Coronary artery (tissue), 2 donors: ENCODE measurements at places on chromosomes 1 and 21.

- no peak for DNase-seq
Measured at GRCh38 chr1:16450863-16451481, 10.4 kb downstream of the NECAP2 start.

DNA sequence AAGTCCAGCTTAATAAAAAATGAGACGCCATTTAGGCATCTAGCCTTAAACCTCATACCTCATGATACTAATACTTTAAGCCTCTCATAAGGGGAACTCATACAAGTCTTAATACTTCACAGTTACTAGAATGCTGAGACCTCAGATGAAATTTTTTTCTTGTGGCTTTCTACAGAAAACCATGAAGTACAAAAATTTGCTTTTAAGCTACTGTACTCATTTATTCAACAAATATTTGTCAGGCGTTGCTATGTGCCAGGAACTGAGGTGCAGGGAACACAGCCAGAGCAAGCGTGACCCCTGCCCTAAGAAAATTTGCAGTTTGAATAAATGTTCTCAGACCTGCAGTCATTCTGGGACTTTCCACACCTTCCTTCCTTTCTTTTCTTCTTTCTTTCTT is 150.6 kb downstream of the MRPL39 start:
- DNase-seq: no peak

DNA sequence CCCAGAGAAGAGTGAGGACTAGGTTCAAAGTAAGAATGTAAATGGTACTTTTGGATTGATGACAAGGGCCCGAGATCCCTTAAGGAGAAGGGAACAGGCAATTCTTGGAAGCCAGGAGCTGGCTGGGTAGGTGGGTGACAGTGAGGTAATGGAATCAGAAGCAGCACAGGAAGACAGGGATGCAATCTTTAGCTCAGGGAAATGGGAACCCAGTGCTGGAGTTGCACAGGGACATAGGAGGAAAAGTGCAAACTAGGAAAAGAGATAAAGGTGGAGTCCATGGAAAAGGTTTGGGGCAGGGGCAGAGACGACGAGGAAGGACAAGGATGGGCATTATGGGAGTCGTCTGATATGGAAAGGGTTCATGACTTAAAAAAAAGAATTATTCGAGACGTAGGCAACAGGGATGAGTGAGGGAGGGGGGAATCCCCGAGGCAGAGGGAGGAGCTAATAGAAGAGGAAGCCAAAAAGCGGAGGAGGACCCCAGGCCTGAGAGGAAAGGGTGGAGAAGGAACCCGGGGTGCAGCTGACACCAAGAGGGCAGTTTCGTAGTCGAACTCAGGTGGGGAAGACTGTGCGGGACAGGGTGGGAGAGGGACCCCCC is 495 bp downstream of the PI4KB start:
- DNase-seq: peak; percentile 79

GRCh38 chr1:67586596-67586995 is 98.4 kb upstream of the GADD45A start:
- DNase-seq: no peak

GRCh38 chr1:100502052-100502792 is 35.7 kb upstream of the GPR88 start:
- no peak for DNase-seq

DNA sequence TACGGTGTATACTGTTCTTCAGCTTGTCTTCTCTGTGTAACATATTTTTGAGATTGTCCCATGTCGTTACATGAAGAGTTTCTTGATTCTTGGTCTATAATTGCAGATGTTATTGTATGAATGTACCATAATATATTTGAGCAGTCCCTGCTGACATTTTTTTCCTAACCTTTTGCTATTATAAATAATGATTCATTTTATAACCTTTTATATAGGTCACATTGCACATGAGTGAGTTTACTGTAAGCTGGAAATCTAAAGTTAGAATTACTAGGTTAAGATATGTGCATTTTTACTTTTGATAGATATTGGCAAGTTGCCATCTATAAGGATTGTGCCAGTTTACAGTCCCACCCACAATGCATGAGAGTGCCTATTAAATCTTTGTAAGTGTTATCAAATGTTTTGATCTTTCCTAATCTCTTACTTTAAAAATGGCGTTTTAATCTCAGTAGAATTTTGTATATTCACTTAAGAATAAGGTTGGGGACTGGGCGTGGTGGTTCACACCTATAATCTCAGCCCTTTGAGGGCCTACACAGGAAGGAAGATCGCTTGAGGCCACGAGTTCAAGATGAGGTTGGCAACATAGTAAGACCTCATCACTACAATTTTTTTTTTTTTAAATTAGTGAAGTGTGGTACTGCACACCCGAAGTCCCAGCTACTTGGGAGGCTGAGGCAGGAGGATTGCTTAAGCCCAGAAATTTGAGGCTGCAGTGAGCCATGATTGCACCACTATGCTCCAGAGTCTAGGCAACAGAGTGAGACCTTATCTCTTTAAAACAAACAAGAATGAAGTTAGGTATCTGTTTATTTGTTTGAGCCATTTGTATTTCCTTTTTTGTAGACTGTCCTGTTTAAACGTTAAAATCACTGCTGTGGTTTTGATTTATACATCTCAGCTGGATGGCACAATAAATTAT is 36.5 kb downstream of the ZMYM1 start:
- DNase-seq: no peak

- no peak for DNase-seq
Measured at GRCh38 chr1:39825432-39825941, 36.8 kb upstream of the BMP8B start.

DNA sequence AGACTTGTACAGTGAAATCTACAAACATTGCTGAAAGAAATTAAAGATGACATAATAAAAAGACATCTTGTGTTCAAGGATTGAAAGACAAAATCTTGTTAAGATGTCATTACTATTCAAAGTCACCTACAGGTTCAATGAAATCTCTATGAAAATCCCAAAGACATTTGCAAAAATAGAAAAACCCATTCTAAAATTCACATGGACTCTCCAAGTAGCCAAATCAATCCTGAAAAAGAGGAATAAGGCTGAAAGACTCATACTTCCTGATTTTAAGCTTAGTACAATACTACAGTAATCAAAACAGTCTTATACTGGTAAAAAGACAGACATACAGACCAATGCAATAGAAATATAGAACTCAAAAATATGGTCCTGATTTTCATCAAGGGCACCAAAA is 78.6 kb downstream of the PCSK9 start:
- no peak for DNase-seq

GRCh38 chr21:44078411-44078981 is 28.7 kb upstream of the PWP2 start:
- no peak for DNase-seq

DNA sequence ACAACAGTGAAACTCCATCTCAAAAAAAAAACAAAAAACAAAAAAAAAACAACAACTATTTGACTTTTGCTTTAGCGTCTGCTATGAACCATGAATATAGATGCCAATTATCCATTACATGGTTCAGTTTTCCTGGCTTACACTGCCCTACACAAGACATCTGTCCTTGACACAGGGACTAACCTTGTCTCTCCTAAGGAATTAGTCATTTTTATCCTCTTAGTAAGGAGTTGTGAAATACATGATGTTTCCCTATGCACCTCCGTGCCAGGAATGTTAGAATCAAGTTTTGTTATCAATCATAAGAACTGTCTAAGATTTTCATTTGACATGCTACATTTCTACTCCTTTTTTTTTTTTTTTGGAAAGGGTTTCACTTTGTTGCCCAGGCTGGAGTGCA is 241.8 kb downstream of the KIF26B start:
- no peak for DNase-seq

DNA sequence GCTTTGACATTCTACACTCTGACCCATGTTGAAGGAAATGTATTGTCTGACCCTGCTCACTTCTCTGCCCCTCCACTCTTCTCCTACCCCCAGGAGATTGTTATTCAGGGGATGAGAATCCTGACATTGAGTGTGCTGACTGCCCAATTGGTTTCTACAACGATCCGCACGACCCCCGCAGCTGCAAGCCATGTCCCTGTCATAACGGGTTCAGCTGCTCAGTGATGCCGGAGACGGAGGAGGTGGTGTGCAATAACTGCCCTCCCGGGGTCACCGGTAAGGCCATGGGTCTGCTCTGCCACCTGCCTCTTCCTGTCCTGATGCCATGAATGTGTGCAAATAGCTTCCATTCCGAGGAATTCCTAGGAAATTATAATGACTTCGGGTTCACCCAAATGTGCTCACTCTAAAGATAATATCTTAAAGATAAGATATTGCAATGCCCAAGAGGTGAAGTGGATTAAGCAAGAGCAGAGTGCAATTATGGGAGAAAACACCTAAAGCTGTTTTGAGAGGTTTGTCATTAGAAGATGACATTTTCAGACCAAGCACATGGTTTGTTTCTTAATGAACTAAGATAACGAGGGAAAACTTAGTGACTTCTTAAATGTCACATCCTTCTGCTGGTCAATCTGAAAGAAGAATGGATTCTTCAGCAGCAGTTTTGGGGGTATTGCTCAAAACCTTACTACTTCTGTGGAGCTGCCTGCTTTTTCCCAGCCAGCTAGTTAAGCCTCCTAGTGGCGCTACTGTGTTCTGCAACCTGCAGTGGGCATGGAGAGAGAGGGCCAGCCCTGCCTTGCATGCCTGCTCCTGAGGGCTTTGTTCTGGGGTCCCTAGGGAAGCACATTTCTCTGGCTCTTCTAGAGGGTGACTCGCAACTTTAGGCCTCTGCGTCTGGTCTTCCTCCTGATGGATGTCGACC is 41.6 kb downstream of the LAMC2 start:
- DNase-seq: no peak
